ENCODE measurements at places on chromosomes 6 and 20.

- no peak for DNase-seq
Measured at GRCh38 chr20:50022676-50023075, 39.9 kb downstream of the SNAI1 start.

GRCh38 chr6:22008248-22008836 lies 288.5 kb downstream of the PRL start:
- no peak for DNase-seq

- DNase-seq: no peak
Measured at GRCh38 chr6:723540-723939, 30.6 kb upstream of the EXOC2 start.

GRCh38 chr6:157710604-157711003 lies 112.4 kb upstream of the SNX9 start:
- DNase-seq: no peak

- DNase-seq: no peak
Measured at GRCh38 chr6:123321020-123321419, 315.7 kb downstream of the TRDN start.

DNA sequence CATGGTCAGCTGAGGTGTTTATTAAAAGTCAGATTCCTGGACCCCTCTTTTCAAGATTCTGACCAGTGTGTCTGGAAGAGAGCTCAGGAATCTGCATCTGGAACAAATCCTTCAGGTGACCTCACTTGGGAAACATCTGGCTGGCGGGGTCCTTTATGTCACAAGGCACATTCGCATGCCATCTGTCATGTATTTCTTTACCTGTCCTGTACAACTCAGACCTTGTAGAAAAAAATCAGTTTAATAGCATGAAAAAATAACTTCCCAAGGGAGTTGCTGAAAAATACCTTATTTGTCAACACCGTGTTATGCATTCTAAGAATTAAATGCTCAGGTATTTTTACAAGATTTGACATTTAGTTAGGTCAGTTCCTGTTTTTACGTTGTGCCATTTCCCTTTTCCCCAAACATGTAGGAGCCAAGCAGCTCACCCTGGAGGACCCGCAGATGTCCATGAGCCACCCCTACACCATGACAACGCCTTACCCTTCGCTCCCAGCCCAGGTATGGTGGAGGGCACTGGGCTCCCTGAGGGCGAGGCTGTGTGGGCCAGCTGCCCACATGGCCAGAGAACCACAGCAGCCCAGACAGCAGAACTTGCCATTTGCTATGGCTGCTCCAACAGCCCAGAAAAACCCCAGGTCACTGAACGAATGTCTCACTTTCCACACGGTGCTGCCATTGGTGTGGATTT lies 4.0 kb downstream of the IRF4 start:
- no peak for DNase-seq

- no peak for DNase-seq
Measured at GRCh38 chr6:77030929-77031674, 432.2 kb downstream of the HTR1B start.

- no peak for DNase-seq
Measured at GRCh38 chr6:39980839-39981580, 46.7 kb upstream of the MOCS1 start.

DNA sequence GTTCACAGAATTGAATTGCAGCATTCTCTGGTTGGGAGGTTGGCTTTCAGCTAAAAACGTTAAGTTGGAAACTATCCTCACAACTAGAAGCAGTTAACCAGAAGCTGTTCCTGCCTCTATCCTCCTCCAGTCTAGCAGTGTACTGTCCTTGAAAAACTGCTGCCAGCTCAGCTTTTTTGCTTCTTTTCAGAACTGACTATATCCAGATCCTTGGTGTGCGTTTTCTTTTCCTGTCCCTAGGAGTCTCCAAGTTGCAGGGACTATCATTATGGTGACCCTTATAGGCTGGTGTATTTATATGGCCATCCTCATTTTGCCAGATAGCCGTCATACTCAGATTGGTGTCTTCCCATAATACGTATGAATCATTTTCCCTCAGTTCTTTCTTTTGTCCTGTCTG lies 5.5 kb downstream of the ITCH start:
- DNase-seq: no peak

- DNase-seq: no peak
Measured at GRCh38 chr20:21326700-21327099, 23.6 kb downstream of the XRN2 start.

DNA sequence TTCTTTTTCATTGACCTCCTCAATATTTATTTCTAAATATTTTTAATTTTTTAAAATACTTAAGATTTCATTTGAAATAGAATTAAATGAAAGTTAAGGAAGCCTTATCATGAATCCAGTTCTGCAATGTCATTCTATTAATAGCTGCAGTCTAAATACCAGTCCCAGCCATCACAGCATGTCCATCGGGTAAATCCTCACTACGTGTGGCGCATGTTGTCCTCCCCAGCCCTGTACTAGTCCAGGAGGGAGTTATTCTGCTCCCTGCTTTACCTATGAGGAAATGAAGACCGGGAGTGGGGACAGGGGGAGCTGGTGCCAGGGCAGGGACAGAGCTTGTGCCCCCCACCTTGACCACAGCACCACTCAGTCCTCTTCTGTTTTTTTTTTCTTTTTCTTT lies 125.1 kb upstream of the QKI start:
- no peak for DNase-seq

DNA sequence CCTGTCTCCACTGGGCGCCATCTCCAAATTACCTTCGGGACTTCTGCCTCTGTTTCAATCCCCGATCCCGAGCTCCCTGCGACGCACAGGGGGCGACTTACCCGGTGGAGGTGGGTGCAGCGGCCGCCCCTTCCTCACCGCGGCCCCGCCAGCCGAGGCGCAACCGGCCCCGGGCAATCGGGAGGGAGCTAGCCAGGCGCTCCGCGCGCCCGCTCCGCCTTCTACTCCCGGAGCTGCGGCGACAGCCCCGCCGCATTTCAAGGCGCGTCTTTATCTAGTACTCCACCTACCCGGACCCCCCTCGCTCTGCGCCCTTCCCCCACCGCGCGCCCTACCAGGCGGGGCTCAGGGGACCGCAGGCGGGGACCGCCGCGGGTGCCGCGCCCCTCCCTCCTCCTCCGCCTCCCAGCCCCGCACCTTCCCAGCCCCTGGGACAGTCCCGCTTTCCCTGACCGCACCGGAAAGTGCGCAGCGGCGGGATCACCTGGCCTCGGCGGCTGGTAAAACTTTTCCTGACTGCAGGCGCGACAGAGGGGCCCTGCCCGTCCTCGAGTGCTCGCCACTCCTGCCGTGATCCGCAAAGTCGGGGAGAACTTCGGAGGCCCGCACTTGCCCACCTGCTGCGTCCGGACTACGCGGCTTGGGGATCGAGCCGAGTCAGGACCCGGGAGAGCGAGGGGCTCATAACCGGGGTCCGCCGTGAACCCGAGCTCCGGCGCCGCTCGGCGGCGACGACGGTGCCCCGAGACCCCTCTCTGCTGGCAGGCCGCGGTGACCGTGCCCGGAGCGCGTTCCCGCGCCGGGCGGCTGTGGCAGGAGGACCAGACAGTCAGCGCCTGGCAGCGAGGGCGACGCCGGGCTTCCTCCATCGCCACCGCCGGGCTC lies 8.0 kb upstream of the NKX2-2 start:
- no peak for DNase-seq

DNA sequence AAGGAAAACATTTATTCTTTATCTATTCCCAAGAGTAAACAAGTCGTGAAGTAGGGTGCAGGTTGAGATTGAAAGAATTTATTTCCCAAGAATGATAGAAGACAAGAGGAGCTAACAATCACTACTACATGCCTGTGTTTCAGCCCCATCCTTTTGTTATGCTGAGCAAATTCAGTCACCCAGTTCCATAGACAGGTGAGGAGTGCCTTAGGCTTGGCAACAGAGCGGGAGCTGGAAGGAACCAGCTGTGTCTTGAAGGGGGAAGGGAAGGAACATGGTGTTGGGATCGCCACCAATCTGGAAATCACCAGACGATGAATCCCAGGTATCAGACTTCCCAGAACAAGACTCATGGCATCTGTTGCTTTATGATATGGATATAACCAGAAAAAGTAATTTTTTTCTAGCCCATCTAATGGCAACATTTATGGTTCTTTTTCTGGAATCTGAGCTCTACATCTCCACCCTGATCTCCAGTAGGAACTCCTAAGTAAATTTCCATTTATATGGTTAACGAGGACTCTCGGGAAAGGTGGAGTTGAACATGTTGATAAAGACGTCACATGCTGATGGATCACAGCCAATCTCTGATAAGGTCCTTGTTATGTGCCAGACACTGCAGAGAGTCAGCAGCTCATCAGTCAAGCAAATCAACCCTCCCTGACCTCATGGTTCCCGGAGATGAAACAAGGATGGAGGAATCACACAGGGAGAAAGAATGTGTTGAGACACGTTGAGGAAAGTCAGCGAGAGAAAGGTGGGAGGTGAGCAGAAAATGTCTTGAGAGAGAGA lies 344.9 kb downstream of the SMOC2 start:
- no peak for DNase-seq
